Hair follicle dermal papilla cell (primary cell): ENCODE measurements at places on chromosomes 7 and 10. TPM values are rescaled to one million over a fixed set of nuclear protein-coding genes. Genes with fewer than 3 reads are reported as not detected.

Gene MET
- 21.4 and 33.5 TPM in 2 replicates for total RNA-seq

Gene ERVW-1
- not detected in 2 replicates for total RNA-seq

Gene RSPH10B2
- under 0.01 and 0.73 TPM in 2 replicates for total RNA-seq

Gene VWA2
- 0.16 TPM in 1 of 2 replicates, not detected in the other for total RNA-seq

Gene ING3
- total RNA-seq, result 13.6 TPM in 2 replicates

Gene LIPJ
- total RNA-seq, result under 0.01 TPM in 1 of 2 replicates, not detected in the other

Gene RAMP3
- 0.24 TPM in 1 of 2 replicates, not detected in the other for total RNA-seq

Gene C10orf53
- not detected in 2 replicates for total RNA-seq
